GM13977 (cell line): ENCODE measurements at places on chromosomes 3 and 15.

DNA sequence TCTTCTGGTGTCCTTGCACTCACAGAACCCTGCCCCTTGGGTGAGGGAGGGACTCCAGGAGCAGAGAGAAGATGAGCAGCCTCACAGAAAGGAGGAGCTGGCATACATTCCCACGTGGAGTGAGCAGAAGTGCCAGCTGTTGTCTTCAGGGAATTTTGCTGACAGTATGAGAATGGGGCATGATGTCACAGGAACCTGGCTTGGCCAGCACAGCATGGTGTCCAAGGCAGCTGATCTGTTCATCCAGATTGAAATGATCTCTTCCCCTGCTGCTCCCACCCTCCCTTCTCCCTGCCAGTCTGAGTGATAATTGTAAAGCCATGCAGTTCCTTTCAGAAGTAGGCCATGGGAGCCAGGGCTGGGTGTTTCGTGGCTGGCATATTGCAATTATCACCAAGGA lies 53.3 kb downstream of the GJD2 start:
- DNase-seq, result no peak

- no peak for DNase-seq
Measured at GRCh38 chr15:79243723-79244122, 38.8 kb upstream of the ANKRD34C start.

DNA sequence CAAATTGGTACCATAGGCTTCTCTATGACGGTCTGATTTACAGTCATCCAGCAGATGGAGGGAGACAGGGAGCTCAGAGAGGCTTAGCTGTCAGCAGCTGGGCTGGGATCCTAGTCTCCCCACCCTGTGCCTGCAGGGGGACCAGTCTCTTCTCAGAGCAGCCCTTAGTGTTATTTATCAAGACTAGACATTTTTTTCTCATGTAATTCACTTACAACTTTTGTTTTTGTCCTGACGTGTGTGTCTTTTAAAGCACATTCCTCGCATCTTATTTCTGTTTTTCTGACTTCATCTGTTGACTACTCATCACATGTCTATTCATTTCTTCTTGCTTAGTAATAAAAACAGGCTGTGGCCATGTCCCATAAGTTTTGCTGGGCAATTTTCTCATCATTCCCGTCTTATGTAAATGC lies 116.1 kb downstream of the KLF13 start:
- no peak for DNase-seq

- no peak for DNase-seq
Measured at GRCh38 chr3:28114893-28115292, 126.5 kb upstream of the CMC1 start.

DNA sequence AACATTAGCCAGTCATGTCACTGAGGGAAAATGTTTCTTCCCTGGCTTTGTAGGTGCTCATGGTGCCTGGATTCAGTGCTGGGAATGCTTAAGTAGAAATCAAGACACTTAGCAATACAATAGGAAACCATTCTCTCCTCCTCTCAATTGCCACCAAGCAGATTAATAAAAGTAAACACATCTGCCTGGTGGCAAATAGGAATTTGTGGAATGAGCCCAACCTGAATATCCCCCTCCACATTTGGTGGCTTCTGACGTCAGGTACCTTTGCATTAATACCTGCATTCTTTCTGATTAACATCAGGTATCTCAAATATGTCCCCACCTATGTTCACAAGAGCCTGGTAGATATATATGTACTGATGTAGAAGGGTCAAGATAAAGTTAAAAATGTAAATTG lies 42.7 kb downstream of the PPP2R3A start:
- no peak for DNase-seq

GRCh38 chr3:124428372-124429128 lies 301.7 kb upstream of the UMPS start:
- no peak for DNase-seq

DNA sequence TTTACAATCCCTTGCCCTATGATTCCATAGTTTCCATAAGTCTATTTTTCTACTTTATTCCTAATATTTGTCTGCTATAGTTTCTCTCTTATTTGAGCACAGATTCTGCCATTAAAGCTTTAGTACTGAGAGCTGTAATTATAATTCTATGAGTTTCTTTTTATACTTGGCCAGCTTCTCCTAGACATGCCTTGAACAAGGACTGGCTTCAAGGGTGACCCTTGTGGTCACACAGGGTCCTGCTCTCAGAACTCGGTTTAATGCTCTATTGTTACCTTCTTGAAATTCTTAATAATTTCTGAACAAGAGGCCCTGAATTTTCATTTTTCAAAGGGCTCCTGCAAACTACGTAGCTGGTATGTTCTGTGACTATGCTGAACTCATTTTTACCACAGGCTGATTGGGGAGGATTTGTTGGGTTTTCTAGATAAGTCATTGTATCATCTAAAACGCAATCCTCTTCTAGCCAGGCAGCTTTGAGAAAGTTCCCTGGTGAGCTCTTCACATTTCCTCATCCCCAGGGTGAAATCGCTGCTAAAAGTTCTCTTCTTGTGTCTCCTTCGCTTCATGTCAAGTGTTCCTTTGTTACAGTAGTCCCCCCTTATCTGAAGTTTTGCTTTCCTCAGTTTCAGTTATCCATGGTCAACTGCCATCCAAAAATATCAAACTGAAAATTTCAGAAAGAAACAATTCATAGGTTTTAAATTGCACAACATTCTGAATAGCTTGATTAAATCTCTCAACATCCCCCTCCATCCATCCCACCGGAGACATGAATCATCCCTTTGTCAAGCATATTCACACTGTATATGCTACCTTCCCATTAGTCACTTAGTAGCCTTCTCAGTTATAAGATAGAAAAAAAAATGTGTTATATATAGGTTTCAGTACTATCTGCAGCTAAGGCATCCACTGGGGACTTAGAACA lies 12.6 kb upstream of the PLCL2 start:
- DNase-seq, result no peak

- DNase-seq, result no peak
Measured at GRCh38 chr3:4755566-4755965, 223.7 kb upstream of the BHLHE40 start.

- no peak for DNase-seq
Measured at GRCh38 chr3:127730171-127730570, 57.4 kb downstream of the ABTB1 start.

DNA sequence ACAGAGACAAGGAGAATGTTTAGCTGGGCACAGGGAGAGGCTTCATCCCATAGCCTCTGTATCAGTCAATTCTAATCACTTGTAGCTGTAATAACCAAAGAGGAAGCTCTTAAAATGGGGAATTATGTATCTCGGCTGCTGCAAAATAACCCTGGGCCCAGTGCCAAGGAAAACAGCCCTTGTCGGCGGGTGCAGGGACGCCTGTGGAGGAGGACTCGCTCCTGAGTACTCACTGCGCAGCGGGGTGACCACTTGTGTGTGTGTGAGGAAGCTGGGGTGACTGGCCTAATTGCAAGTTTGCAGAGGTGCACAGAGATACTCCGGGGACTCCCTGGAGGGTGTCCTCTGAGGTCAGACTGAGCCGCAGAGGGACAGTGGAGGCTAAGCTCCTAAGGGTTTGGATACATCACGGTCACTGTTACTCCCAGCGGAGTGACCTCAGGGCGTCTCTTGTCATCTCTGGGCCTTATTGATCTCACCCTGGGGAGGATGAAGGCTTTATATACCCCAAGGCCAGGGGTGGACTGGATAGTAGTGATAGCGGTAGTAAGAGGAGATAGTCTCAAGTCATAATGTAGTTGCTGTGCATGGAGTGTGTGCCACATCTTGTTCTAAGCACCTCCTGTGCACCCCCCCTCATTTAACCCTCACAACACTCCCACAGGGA lies 37.2 kb downstream of the SLC6A6 start:
- DNase-seq, result no peak
